Activated CD4-positive, alpha-beta T cell treated with anti-CD3 and anti-CD28 coated beads, Interleukin-2, amount 50 U/mL, for 1 hour (primary cell): ENCODE measurements at places on chromosomes 1 and 21.

- no peak for DNase-seq
Observed at GRCh38 chr1:185821612-185822385, 87.6 kb downstream of the HMCN1 start.

GRCh38 chr1:157878059-157878458 lies 36.5 kb upstream of the CD5L start:
- no peak for DNase-seq

DNA sequence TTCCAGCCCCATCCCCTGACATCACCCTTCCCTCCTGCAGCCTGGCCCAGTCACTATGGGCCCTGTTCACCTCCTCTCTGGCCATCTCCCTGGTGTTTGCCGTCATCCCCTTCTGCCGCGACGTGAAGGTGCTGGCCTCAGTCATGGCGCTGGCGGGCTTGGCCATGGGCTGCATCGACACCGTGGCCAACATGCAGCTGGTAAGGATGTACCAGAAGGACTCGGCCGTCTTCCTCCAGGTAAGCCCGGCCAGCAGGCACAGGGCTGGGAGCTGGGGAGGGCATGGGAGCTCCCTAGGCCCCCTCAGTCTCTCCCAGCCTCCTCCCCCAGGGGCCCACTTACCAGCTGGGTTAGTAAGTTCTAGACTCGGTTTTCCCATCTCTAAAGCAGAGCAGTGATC lies 52.1 kb downstream of the ELK4 start:
- DNase-seq = no peak

DNA sequence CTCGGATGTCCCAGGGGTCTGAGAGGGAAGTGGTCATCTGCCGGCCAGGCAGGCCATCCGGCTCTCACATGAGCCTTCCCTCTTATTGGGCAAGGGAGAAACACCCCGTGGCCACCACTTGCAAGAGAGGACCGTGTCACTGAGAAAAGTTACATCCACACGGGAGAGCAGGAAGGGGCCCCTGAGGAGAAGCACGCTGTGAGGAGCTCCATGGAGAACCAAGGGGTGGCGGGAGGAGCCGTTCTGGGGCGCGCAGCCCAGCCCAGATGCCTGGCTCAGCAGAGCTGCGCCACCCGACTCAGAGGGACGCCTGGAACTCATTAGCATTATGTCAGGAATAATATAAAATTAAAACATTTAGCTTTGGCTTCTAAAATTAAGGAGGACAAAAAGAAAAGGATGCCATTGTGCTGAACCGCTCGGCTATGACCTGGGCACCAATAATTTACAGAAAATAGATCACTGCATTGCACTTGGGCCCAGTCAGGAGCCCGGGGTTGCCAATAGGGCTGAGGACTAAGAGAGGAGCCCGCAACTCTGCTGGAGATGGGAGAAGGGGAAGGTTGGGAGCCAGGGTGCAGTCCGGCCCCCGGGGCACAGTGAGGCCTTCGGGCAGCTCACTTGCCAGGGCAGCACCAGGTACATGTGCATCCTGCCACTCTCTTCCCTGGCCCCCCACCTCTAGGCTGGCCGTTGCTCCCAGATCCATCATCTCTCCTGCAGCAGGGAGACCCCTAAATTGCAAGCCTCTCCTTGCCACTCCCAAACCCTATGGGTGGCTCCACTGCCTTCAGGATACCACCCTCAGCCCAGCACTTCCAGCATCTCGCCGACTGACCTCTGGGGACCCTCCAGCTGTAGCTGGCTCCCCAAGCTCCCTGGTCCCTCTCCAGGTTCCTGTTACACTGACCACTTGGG lies 84.8 kb downstream of the DMRTB1 start:
- DNase-seq = no peak

- no peak for DNase-seq
Observed at GRCh38 chr1:143667730-143668129, 304.1 kb downstream of the FAM72C start.

GRCh38 chr21:44966135-44967081 lies 26.6 kb downstream of the SLX9 start:
- DNase-seq = no peak

- no peak for DNase-seq
Observed at GRCh38 chr1:208808301-208808700, 564.1 kb upstream of the PLXNA2 start.

DNA sequence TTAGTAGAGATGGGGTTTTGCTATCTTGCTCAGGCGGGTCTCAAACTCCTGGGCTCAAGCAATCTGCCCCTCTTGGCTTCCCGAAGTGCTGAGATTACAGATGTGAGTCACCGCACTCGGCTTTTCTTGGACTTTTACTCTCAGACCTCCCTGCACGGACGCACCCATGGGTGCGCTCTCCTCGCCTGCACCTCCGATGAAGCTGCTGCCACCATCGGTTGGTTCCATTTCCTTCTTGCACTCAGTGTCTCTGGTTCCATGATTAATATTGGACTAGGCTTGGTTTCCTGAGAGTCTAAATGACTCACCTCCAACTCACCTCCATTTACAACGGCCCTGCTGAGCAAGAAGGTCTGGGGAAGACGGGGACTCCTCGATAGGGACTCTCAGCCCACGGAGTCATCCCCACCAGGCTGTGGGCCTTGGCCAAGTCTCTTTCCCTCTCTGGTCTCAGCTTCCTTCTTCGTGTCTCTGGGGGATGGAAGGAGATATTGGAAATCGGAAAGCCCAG lies 6.7 kb upstream of the TNFRSF8 start:
- no peak for DNase-seq

DNA sequence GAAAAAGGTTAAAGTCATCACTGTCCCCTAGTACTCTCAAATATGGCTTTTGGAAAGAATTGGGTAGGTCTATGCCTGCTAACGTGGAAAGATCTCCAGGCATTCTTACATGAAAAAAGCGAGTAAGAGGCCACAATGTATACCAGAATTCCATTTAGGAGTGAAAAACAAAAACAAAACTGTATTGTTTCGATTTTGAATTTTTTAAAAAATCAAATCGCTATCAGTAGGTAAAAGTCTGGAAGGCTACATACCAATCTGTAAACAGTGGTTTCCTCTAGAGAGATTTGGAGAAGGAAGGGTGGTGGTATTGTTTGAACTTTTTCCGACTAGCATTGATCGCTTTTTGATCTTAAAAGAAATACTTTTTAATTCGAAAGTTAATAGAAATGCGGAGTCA lies 55.9 kb downstream of the RRAGC start:
- no peak for DNase-seq

- peak; percentile 41 for DNase-seq
Observed at GRCh38 chr21:31142600-31142999, 104.3 kb upstream of the KRTAP19-8 start.

- DNase-seq = no peak
Observed at GRCh38 chr1:184388319-184388889, 1.6 kb downstream of the C1orf21 start.

DNA sequence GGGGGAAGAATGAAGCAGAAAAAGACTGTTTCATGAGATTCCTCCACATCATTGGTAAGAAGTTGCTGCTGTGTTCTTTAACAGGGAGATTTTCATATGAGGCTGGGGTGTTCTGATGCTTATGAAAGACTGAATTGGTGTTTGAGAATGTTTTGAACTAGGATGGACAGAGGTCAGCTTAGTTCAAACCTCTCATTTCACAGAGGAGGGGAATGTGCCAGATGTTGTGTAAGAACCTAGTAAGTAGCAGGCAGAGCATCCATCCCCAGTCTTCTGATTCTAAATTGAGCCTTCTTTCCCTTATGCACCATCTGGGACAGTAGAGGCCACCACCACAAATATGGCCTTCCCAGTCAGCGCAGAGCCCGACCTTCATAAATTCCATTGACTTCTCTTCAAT lies 43.7 kb downstream of the SAMD13 start:
- no peak for DNase-seq

- no peak for DNase-seq
Observed at GRCh38 chr21:41726630-41726969, 40.3 kb downstream of the RIPK4 start.

DNA sequence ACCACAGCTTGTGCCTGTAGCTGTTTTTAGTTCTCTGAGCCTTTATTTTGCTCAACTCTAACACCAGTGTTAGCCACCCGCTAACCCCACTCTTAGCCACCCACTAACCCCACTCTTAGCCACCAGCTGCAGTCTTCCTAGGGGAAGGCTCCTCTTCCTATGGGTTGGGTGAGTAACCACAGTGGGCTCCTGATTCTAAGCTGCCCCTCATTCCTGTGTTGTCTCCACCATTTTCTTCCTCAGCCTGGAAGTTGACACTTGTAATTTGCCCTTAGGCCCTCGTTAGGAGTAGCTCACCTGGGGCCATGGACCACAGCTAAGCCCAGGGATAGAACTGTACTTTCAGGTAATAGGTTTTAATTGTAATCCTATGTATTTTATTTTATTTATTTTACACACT lies 782.9 kb upstream of the TPTE start:
- no peak for DNase-seq

- peak; percentile 61 for DNase-seq
Observed at GRCh38 chr1:234722904-234723720, 113.1 kb upstream of the IRF2BP2 start.

GRCh38 chr1:57380923-57381322 lies 42.9 kb downstream of the DAB1 start:
- DNase-seq = no peak

DNA sequence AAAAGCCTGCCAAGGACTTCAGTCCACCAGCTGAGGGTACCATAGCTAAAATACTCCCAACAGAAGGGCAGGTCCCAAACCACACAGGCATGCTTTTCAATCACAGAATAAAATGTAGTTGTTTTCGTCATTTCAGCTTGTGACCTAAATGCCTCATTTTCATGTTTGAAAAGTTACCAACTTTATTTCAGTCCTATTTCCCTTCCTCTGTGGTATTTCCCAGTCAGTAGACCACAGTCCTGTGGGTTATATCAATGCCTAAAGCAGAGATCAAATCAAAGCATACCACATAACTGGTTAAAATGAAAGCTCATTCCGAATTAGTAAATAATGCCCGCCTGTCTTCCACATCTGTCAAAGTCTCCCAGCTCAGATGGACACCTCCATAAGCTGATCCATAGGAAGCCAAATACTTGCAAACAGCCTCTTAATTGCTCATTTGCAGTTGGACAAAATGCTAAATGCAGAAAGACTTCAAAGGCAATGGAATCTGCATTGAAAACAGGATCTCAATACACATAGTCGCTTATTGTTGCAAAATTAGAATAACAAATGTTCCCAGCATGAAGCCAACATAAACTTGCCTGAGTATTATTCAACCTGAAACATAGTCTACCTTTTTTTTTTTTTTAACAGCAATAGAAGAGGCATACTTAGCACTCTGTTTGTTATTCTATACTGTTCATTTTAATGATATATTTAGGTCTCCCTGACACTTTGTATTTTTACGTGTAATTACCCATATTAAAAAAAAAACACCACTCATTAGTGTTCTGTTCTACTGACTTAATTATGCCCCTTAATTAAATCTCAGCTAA lies 53.9 kb downstream of the NR5A2 start:
- no peak for DNase-seq

DNA sequence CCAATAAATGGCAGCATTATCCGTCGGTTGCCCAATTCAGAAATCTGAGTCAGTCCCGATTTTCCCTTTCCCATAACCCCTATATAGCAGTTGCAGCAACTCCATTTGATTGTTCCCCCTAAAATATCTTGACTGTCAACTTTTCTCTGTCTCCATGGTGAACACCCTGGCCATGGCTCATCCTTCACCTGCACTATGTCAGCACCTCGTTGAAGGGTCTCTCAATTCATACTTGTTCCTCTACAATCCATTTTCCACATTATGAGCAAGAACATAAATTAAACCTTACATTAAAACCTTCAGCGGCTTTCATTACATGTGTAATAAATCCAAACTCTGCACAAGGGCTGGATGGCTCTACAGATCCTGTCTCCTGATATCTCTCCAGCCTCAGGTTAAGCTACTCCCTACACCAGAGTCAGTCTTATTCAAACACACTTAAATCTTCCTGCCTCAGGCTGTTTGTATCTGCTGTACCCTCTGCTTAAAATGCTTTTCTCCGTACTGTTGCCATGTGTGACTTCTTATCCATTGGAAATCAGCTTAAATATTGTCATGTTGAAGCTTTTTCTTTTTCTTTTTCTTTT lies 87.3 kb downstream of the BACH1 start:
- DNase-seq = no peak

DNA sequence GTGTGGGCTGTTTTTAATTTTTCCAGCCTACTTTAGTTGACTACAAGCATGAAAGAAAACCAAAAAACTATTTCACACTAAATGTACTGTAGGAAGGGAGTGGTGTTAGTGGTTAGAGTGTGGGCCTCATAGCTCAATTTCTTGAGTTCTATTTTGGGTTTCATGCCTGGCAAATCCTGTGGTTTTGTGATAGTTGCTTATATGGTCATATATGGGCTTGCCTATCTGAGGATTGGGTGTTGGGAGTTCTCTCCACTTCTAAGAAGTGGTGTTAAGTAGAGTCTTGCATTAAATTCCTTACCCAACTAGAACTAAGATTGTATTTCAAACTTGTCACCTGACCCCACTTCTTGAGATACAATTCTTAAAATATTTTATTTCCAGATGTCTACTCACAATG lies 37.8 kb upstream of the COL11A1 start:
- DNase-seq = no peak

GRCh38 chr1:85200463-85201339 lies at the start of gene SYDE2:
TSS of gene SYDE2 (minus strand) at chr1:85201016. CDS start at chr1:85200996, 20 bp downstream.
- peak; percentile 77 for DNase-seq

DNA sequence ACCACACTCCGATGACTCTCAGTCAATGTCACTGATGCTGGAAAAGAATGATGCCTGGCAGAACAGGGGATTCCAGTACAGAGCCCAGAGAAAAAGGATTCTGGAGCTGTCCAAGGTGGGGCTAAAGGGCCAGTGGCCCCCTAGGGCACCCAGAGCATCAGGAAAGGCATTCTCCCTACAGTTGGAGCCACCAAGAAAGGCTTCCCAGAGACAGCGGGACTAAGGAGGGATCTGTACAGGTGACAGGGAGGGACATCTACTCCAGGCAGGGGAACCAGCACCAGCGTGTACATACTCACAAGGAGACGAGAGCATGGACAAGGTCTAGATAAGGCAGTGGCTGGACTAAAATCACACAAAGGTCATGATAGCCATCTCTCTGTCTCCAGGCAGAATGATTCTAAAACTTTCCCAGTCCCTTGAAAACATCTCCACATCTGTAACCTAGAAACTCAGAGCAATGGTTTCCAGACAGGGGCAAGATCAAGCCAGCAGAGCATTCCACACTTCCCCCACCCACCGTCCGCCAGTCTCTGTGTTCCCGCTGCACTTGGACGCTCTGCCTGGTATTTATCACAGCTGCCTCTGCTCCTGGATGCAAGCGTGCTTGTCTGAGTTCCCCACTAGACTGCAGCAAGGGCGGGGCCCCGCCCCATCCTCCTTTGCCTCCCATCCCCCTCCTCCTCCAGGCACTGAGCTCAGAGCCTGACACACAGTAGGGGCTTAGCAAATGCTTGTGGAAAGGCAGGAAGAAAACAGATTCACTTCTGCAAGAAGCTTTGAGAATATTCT lies 111.6 kb upstream of the ZC3H12A start:
- DNase-seq = no peak

DNA sequence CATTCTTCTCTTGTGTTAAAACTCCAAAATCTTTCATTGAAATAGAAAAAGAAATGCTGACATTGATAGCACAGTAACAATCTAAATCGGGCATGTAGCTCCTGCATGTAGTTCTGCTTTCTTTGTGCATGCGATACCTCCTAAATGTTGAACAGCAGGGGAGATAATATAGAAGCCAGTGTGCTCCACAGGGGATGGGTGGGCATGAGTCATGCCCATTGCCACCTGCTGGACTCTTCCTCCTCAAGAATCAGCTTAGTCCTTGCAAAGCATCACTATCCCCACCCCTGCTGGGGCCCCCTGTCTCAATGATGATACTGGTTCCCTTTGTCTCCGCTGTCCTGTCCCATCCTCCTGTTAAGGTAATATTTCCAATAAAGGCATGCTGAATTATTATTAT lies 203.0 kb downstream of the RWDD3 start:
- DNase-seq = no peak

- DNase-seq = no peak
Observed at GRCh38 chr1:9905010-9905409, 5.1 kb downstream of the CTNNBIP1 start.
